ENCODE measurements at places on chromosomes 13 and 19.
A peak's percentile ranks its signal among the peaks of the same experiment; 100 is the strongest.

DNA sequence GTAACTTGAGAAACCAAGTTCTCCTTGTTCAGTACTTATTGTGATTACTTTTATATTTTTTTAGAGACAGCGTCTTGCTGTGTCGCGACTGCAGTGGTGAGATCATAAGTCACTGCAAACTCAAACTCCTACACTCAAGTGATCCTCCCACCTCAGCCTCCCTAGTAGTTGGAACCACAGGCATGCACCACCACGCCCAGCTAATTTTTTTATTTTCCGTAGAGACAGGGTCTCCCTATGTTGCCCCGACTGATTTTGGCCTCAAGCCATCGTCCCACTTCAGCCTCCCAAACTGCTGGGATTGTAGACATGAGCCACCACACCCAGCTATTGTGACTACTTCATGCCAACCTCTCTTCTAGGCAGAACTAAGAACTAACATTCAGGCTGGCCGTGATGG, 8.3 kb downstream of the C19orf53 start:
- no peak for DNase-seq

DNA sequence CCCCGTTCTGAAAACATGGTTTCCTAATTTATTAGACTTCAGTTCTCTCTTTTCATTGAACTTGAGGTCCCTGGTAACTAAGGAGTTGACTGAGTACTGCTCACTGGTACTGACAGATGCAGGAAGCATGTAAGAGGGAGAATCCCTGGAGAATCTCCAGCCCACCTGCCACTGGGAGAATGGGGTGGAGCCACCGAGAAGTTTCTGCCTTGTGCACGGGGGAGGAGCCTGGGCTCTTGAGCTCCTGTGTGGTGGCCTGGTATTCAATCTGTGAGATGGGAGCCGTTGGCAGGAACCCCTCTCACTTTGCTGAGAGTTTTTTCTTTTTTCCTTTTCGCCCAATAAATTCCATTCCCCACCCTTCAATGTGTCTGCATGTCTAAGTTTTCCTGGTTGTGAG, 13.2 kb upstream of the AKAP11 start:
- DNase-seq: no peak

- DNase-seq: no peak
Measured at GRCh38 chr19:11587975-11588631, 9.2 kb upstream of the ZNF627 start.

- DNase-seq: peak; percentile 79
Measured at GRCh38 chr19:50050406-50051227, 24.8 kb downstream of the ZNF473 start.

- peak; percentile 12 for DNase-seq
Measured at GRCh38 chr13:49655906-49656305, 27.6 kb downstream of the ARL11 start.

GRCh38 chr13:112767506-112768471, 78.0 kb downstream of the ATP11A start:
- no peak for DNase-seq
